ENCODE measurements at places on chromosomes 4 and X. TPM values are rescaled to one million over a fixed set of nuclear protein-coding genes. Genes with fewer than 3 reads are reported as not detected.

- DNase-seq, result no peak
These were observed 109.2 kb upstream of the EDNRA start for GRCh38 chr4:147371661-147372060.

The GLUD2 gene
- total RNA-seq, result 0.27 TPM

The PABPC1L2B gene
- total RNA-seq, result not detected

The GAGE12F gene
- total RNA-seq, result not detected

GRCh38 chrX:118739577-118739976 is 12.2 kb downstream of the IL13RA1 start:
- DNase-seq, result no peak

The GRIA3 gene
- not detected for total RNA-seq

GRCh38 chr4:70437197-70437596 is 34.8 kb upstream of the MUC7 start:
- DNase-seq, result no peak

- no peak for DNase-seq
These were observed 1263.6 kb upstream of the ADGRL3 start for GRCh38 chr4:59936566-59936965.

The NXF2 gene
- not detected for total RNA-seq

The MAGEA6 gene
- total RNA-seq, result not detected

DNA sequence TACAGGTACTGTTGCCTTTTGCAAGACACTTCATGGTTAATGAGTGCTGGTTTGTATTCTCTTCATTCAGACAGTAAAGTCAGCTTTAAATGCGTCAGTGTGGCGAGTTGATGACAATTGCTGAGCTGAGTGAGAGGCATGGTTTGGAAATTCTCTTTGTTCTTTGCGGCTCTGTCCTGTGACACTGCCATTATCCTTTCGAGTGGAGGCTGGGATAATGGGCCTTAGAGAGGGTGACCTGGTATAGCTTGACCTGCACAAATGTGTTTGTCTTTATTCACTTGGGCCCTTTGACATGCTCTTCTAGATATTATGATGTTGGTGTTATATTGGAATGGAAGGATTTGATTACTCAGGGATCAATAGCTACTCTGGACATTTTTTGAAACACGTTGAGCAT is 208.5 kb upstream of the FAT1 start:
- DNase-seq, result no peak

- DNase-seq, result no peak
These were observed 25.1 kb downstream of the OCRL start for GRCh38 chrX:129565046-129565650.

The CACNA1F gene
- total RNA-seq, result 1.3 TPM

GRCh38 chr4:124060261-124060918 is 652.1 kb downstream of the ANKRD50 start:
- no peak for DNase-seq

- DNase-seq, result no peak
These were observed 22.4 kb downstream of the SH3TC1 start for GRCh38 chr4:8221476-8221875.

GRCh38 chr4:119666653-119667091 is 38.1 kb upstream of the PDE5A start:
- DNase-seq, result no peak

The SGMS2 gene
- 5.4 TPM for total RNA-seq

The PHOX2B gene
- total RNA-seq, result not detected

DNA sequence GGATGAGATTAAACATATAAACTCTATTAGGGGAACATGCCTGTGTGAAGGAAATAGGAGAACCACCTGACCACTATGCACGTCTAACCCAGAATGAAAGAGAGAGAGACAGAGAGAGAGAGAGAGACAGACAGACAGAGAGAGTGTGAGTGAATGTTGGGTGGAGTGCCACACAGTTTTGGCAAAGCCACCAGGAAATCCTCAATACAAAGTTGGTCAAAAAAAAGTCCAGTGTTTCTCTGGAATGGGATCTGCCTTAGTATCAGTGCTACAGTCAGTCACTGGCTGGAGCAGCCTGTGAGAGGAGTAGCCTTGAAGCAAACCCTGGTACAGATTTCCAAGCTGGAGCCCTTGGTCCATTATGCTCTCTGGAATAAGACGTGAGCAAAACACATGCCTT is 91.7 kb downstream of the GC start:
- DNase-seq, result no peak

The ARHGAP36 gene
- under 0.01 TPM for total RNA-seq

DNA sequence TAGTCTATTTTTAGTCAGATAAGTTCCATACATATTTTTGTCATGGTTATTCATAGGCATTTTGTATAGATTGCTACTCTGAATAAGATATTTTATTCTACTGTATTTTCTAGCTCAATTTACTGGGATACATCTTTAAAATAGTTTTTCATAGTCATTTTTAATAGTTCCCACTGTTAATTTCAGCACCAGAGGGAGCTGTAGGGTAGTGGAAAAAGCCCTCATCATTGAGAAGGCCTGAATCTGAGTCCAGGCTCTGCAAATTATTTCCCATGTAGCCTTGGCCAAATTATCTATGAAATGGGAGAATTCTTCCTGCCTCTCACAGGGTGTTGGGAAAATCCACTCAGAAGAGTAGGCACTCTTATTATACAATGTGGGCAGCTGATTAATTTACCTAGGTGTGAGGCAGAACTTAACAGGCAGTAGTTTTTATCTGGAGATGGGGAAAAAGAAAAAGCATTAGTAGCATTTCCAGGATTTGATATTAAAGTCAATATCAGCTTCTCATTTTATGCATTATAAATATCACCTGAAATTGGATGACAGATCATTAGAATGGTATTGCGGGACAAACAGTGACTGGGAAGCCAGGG is 102.9 kb upstream of the PAQR3 start:
- peak; percentile 41 for DNase-seq

DNA sequence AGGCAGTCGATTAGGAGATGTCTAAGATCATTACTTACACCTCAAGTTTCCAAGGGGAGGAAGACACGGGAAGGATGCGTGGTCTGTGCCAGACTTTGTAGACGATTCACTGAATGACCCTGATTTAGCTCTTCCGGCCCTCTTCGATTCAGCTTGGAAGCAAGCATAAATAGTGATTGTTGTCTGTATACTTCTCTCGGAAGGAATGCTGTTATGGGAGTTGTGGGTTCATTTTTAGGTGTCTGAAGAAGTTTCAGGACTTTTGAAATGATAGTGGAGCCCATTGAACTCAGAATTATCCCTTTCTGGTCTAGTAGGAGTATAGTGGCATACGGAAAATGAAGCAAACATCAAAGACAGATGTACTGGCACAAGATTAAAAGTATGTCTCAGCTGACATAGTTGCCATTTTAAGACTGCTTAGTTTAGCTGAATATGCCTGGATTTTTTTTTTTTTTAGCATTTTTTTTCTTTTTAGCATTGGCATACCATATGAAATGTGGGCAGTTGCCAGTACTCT is 1.0 kb upstream of the ANKRD17 start:
- no peak for DNase-seq

DNA sequence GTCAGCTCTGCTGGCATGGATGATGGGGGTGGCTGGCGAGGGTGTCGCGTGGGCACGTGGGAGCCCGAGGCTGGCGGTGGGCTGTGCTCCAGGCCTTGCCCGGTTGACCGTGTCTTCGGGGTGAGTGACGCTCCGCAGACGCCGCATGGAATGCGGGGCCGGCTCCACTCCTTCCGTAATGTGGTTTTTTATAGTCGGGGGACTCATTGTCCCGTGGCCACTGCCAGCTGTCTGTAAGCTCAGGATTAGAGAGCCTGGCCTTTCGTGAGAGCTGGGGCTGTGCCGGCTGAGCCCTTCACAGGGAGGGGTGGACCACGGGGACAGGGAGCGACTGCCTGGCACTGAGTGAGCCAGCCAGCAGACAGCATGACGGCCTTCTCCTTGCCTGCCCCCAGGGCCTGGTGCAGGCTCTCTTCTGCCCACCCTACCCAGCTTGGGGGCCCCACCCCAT is 20.4 kb downstream of the DOK7 start:
- DNase-seq, result no peak

- DNase-seq, result no peak
These were observed 234.8 kb upstream of the HHIP start for GRCh38 chr4:144411119-144411518.
